ENCODE measurements at places on chromosomes 16 and 17.

- DNase-seq, result no peak
These were observed 47.2 kb upstream of the SLC47A1 start for GRCh38 chr17:19486351-19487023.

- DNase-seq, result no peak
These were observed 28.3 kb downstream of the TMEM100 start for GRCh38 chr17:55694286-55694910.

DNA sequence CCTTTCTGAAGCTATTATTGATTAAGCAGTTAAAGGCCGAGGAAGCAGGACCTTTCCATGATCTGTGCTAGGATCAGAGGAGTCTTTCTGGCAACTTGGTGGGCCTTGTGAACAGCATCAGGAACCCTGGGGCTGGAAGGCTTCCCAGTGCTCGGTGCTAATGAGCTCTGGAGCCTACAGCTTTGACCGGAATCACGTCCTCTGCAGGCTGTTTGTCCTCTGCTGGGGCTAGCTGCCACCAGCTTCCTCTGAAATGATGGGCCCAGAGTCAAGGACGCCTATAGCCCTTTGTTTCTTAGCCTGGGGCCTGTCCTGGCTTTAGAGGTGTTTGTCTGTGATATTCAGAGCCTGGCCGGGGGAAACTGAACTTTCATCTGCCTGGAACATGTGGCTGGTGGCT, 111.6 kb downstream of the SHISA9 start:
- DNase-seq, result no peak

GRCh38 chr16:49861299-49861698, 5.4 kb upstream of the ZNF423 start:
- no peak for DNase-seq

DNA sequence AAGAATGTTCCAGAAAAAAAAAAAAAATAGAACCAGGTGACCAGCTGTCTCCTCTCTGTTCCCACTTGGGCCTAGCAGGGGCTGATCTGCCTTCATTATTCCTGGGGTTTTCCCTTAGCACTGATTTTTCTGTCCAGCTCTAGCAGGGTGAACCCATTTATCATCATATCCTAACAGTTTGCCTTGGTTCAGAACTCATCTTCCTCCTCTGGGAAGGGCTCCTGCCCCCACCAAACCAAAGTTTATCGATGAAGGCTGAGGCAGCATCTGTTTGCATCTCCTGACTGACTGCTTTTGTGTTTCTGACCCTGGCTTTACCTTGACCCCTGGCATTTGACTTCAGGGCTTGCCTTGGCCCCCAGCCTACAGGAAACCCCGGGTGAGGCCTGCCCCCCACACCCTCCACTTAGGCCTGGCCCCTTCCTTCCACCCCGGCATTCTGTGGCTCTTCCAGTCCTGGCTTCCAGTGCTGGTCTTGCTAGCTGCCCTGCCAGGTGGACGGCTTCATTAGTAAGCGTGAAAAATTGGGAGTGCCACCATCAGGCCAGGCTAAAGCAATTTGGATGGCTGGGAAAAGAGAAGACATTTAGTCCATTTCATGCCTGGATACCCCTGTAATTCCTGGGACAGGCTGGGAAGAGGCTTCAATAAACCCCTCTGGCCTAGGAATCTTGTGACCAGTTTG, 164.9 kb downstream of the CCDC182 start:
- no peak for DNase-seq

- no peak for DNase-seq
These were observed 19.7 kb upstream of the RMI2 start for GRCh38 chr16:11325404-11326083.

- no peak for DNase-seq
These were observed 3.1 kb upstream of the KRTAP3-2 start for GRCh38 chr17:41002814-41003213.

DNA sequence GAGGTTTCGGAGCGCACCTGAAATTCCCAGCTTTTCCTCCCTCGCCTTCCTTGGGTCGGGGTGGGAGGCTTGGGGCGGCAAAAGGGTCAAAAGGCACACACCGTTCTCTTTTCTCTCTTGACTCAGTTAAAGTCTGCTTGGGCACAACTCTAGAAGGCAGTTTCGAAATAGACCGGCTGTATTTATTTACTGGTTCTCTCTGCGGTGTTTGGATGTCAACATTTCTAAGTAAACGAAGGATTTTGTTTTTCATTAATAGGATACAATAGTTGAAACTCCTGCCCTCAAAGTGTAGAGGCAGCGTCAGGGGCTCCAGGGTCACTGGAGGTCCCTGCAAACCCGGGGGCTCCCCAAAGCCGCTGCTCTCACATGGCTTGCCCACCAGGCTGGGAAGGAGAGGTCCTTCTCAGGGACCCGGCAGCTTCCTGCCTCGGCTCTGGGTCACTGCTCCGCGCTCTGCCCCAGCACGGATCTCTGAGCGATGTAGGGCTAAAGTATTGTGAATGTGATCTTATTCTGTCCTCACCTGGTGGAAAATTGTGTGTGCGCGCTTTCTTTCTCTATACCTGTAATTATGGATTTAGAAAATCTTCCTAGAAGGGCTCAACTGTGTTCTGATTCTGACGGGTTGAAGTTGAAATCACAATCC, 952 bp downstream of the BMERB1 start:
- DNase-seq, result no peak

- no peak for DNase-seq
These were observed 16.7 kb downstream of the HSD11B2 start for GRCh38 chr16:67447508-67448076.

DNA sequence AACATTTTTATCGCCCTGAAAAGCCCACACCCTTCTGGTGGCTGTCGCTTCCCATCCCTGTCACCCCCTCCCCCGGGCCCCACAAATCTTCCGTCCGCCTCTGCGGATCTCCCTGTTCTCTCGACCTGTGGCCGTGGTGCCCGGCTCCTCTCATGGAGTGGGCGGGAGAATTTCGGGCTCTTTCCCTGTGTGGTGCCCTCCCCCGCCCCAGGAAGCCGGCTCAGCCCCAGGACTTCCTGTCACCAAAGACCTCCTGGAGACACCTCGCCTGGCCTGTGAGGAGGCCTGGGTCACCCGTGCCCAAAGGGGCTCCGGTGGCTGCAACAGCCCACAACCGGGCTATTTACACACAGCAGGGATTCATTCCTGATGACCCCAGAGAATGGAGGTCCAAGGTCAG, 26.1 kb upstream of the UBE2I start:
- no peak for DNase-seq

- DNase-seq, result no peak
These were observed 8.8 kb downstream of the ENGASE start for GRCh38 chr17:79083191-79083971.

DNA sequence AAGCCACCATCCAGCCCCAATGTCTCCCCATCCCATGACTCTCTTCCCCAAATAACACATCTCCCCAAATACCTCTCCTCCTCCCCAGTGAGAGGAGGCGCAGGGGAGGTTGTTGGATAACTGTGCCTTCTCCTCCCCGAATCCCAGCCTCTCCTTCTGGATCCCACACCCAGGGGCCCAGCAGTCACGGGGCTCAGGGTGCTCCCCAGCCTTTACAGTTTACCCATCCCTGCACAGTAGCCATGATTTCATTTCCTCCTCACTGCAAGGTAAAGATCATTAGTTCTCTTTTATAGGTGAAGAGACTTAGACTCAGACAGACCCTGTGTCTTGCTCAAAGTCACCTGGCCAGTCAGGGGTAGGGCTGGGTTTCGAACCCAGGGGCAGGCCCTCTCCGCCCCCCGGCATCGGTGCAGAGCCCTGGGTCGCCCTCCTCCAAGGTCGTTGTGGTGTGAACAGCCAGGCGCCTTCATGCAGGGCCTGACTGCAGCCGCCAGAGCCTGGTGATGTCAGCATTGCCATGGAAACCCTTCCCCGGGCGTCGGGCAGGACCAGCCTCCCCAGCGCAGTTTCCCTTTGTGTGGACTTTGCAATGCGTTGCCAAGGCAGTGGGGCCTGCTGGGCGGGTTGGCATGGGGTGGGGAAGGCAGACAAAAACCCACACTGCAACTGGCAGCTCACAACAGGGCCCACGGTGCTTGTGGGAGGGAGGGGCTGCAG, 53.3 kb upstream of the TOB1 start:
- peak; percentile 98 for DNase-seq

DNA sequence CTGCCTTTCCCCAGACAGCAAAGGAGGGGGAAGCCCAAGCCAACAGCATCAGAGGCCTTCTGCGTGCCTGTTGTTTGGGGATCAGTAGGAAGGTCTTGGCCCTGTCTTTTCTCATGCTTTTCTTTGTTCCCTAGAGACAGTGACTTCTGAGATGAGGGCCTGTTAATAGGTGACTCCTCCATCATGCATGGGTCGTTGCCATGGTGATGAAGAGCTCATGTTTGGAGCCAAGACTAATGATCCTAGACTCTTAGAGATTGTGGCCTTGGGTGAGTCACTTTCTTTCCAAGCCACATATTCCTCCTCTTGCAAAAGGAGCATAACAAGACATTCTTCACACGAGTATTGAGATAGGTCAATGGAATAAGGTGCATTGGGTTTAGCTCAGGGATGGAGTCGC, 201.1 kb upstream of the ASIC2 start:
- no peak for DNase-seq

- peak; percentile 87 for DNase-seq
These were observed 41.5 kb downstream of the CD300LF start for GRCh38 chr17:74671031-74671771.

DNA sequence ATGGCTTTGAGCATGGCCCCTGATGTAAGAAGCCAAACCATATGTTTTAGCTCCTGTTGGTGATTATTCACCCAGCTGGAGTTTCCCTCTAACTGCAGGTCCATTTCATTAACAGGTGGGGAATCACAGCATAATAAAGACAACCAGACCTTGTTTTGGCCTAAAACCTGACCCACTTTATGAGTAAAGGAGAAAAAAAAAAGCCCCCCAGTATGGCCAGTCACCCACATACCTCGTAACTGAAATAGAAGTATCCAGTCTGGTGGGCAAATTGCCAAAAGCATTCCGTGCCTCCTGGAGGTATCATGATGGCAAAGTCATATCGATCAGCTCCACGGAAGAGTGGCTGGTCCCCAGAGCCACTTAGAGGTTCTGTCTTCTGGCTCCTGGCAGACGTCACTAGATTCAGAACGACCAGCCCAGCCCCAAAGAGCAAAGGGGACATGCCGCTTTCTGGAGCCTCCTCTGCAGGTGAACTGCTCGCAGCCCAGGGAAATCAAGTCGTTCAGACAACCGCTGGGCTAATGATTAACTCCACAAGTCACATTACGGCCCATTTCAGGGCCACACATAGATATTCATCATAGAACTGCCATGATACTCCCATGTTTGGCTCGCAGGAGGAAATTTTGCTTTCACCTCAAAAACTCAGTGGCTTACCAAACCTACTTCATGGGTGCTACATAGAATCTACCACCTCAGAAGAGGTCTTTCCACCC, at the start of gene TMED6:
Gene TMED6, minus strand, starts transcription at position 478 of the 719 bp plus-strand sequence. Its CDS starts 33 bp downstream, at position 445.
- no peak for DNase-seq

DNA sequence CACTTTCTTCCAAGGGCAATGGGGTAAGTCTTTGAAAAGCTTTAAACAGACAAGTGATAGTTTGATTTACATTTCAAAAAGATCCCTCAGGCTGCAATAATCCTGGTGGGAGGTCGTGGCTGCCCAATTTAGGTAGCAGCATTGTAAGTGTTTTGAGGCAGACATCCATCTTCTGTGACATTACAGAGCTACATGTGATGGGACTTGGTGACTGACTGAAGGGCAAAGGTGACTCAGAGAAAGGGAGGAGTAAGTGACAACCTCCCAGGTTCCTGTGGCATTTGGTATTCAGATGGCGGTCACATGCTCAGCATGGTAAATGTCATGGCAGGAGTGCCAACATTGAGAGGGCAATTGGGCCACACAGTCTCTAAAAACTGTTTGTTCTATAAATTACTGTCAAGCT, 26.5 kb downstream of the STAT3 start:
- DNase-seq, result no peak

DNA sequence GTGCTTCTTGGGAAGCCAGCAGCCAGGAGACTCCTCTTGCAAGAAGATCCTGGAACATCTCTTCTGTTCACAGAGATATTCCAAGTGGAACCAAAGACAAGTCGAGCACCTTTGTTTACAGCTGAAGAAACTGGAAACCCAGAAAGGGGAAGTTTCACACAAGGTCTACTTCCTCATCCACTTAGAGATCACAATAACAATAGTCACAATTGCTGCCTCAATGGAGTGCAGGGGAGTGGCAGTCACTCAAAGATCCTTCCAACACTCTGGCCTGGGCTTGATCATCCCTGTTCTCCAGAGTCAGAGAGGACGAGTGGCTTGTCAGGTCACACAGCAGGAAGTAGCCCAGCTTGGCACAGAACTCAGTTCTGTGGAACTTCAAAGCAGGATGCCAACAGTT, 46.9 kb upstream of the SIAH1 start:
- DNase-seq, result no peak

GRCh38 chr17:14337596-14338079, 36.8 kb downstream of the HS3ST3B1 start:
- no peak for DNase-seq

- DNase-seq, result no peak
These were observed 12.3 kb downstream of the ELAC2 start for GRCh38 chr17:13005530-13005929.

- no peak for DNase-seq
These were observed 93.6 kb downstream of the HS3ST4 start for GRCh38 chr16:25785361-25785760.

DNA sequence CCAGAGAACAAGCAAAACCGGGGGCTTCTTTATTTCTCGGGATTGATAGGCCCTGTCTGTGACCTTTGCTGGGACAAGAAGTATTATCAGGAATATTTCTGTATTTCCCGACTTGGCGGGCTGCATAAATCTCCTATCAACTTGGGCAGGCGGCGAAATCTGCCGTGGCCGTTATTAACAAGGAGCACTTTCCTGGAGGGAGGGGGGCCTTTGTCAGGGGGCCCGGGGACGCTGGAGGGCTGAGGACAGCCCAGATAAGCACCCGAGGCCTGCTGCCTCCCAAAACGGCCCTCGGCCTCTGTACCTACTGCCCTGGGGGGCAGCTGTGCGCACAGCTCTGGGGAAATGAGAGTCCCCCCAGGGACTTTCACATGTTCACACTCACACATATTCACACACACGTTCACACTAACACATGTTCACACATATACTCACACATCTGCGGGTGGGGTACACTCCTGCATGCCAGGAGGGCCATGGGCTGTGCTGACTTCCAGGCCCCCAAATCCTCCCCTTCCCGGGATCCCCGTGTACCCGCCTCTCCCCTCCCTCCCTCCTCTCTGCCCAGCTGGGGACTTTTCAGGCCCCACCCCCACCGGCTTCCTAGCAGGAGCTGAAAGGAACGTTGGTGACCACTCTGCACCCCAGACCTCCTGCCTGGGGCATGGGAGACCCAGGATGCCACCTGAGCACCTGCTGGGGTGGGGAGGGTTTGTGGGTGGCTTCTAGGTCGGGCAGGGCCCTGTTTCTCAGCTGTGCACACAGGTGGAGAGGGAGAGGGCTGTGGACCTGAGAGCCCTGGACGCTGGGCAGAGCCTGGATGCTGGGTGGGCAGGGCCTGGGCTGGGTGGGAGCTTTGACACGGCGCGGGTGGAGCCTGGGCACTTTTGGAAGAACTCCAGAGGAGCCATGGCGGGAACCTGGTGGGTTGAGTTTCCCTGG, 24.3 kb upstream of the GSE1 start:
- DNase-seq, result no peak

- DNase-seq, result no peak
These were observed 303.2 kb downstream of the MAF start for GRCh38 chr16:79297296-79297695.

GRCh38 chr17:81870131-81870980, 781 bp downstream of the ARHGDIA start:
- no peak for DNase-seq

- DNase-seq, result no peak
These were observed 35.4 kb downstream of the WSB1 start for GRCh38 chr17:27329146-27329805.
